ENCODE measurements at places on chromosomes 1 and 21. TPM values are rescaled to one million over a fixed set of nuclear protein-coding genes. Genes with fewer than 3 reads are reported as not detected.

DNA sequence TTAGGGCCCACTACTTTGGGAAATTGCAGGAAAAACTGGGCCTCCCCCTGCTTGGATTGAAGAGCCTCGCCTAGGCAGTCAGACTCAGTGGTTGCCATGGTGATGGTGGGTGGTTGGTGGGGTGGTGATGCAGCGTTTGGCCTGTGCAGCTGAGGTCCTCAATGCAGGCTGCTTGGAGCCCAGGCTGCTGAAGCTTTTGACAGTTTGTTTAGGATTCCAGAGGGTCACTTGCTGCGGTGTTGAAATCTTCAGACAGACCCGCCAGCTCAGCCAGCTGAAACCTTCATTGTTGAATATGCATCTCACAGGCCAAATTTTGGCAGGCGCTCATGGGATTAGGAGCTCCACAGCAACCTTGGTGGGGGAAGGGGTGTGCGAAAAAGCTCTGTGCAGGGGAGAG lies 67.9 kb downstream of the CACNA1E start:
- DNase-seq, result no peak

- no peak for DNase-seq
These were observed 47.2 kb upstream of the SYT14 start for GRCh38 chr1:209890641-209891330.

GRCh38 chr1:189708674-189709073 lies 769.0 kb downstream of the BRINP3 start:
- DNase-seq, result no peak

DNA sequence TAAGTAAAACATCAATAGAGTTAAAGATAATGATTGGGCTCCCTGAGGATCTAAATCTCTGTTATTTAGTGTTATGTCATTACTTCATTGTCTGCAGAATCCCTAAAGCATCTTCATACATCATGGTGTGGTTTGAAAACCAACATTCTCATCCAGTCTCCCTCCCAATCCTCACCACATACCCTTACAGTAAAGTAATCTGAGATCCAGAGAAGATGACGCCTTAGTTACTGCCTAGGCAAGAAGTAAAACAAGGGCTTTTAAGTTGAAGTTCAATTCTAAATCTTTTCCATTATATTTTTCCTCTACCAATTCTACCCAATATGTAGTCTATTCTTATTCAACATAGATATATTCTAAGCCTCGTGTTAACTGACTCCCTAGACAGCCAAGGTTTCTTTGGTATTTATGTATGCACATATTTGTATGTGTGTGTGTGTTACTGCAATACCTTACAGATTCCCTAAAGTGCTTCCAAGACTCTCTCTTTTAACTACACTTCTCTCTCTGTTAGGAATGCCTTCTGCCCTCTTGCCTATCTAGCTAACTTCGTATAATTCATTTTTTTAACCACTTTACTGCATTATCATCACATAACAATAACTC lies 17.3 kb downstream of the DPH5 start:
- no peak for DNase-seq

DNA sequence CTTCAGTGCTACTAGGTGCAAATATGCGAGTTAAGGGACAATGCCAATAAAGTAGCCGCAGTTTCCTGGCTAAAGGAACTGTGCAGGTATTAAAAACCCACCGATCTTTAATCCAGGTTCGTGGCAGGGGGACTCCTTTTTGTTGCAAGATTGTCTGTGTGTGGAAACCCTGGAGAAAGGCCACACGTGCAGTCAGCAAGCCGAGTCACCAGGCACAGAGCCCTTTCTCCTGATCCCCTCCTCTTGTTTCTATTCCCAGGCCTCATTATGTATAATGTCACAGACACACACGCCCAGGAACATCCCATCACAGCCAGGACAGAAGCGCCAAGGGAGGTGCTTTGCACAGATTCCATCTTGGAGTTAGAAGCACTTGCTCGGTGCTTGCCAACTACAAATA lies 528.9 kb downstream of the KIF26B start:
- DNase-seq, result no peak

DNA sequence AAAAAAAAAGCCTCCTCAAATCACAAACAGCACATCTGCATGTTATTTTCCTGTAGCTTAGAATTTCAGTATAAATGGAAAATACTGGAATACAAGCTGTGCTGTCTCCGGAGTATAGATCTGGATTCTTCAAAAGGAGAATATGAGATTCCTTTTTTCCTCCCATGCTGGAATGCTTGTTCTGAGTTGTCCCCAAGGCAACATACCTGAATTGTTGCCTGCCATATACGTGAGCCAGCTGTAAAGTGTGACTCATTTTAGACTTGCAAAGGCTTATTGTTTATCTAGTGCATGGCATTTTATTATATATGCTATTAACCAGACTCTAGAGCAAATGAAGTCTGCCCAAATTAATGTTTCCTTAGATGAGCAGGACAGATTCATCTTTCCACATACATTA lies 95.0 kb upstream of the C1orf105 start:
- peak; percentile 34 for DNase-seq

- peak; percentile 78 for DNase-seq
These were observed 493 bp upstream of the MAP3K21 start for GRCh38 chr1:233326811-233327650.

DNA sequence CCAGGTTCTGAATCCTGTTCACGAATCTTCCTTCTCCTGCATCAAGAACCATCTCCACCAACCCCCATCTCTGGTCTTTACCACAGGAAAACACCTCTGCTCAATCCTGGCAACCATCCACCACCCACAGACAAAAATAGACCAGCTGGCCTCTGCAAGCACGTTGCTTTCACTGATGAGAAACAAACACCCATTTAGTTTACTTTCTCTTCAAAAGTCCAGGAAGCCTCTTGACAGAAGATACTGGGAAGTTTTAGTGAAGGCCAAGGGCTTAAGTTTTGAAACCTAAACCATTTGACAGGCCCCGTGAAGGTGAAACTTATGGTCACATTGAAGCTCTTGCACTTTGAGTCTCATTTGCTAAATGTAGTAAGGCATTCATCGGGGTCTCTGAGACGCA lies 122.6 kb upstream of the PPP2R5A start:
- no peak for DNase-seq

DNA sequence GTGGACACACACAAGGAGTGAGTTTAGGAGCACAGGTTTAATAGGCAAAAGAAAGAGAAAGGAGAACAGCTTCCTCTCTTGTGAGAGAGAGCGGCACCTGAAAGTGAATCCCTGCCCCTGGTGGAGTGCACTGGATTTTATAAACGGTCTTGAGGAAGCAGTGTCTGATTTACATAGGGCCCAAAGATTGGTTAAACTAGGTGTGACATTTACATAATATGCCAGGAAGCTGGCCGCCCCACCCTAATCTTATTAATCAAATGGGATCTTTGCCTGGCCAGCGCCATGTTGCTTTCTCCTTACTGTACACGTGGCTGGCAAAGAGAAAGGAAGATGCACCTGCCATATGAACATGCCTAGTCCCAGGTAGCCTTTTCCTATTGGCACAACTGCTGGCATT lies 38.7 kb downstream of the CFH start:
- peak; percentile 5 for DNase-seq

Gene KRTAP19-3
- total RNA-seq, result not detected

Gene OR2T35
- not detected for total RNA-seq
